ENCODE measurements at places on chromosomes 2 and 18. TPM values are rescaled to one million over a fixed set of nuclear protein-coding genes. Genes with fewer than 3 reads are reported as not detected.

TTC21B gene
- 45.2 TPM for total RNA-seq

CPO gene
- total RNA-seq, result not detected

EFR3B gene
- 1.3 TPM for total RNA-seq

WNT10A gene
- under 0.01 TPM for total RNA-seq

AGXT gene
- total RNA-seq, result not detected

RUFY4 gene
- total RNA-seq, result not detected

PLCL1 gene
- total RNA-seq, result 0.51 TPM

MFF gene
- 64.2 TPM for total RNA-seq

ARHGEF33 gene
- total RNA-seq, result 0.34 TPM

FOXD4L1 gene
- 0.17 TPM for total RNA-seq

FEV gene
- total RNA-seq, result not detected

DNA sequence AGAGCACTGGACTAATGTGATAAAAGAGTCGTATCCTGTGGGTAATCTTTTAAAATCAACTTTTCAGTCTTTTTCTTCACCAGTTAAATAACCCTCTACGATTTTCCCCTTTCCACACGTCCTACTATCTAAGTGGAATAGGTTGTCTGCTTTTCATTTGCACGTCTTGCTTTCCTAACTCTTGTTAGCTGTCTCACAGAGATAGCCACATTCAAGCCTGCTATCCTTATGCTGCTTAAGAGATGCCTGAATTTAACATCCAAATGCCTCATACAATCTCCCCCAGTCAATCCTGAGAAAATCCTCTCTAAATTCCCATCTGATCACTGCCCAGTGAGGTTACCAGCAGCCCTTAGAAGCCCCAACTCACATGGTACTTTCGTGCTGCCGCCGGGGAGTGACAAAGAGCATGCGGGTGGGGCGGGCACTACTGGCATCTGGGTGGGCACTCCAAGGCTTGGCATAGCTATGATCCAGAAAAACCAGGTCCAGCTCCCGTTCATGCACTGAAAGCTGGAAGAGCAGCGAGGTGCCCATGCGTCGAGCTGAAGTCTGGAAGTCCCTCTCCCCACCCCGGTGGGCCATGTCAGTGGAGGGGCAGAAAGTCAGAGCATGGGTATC lies 1.5 kb downstream of the KANSL3 start:
- DNase-seq, result peak; percentile 19

DNA sequence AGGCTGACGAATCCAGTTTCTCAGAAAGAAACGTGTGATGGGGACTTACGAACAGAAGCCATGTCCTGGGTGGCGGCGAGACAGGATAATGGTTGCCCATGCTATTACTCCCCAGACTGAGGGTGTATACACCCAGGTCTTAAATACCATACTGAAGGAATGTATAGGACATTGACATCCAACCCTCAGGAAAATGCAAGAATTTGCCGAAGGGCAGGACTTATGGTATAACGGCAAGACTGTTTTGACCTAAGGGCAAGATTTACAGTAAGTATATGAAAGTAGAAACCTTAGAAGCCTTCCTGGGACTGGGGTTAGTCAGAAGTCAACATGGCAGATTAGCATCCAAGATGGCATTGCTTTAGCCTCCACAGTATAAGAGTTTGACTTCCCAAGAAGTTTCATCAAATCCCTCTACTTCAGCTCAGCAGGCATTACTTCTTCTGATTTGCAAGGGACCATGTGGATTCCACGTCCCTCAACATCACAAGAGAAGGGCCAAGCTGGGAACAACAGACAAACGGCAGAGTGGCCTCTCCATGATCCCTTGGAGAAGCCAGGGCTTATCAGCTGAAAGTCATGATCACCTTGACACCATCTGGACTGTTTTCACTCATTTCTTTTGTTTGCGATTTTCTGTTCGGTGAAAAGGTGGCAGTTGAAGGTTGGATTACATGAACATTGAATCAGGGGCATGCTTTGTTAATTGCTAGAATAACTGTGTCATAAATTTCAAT lies 21.1 kb downstream of the ST3GAL5 start:
- no peak for DNase-seq

- DNase-seq, result no peak
These were observed 7.3 kb upstream of the NR4A2 start for GRCh38 chr2:156339865-156340264.

- peak; percentile 83 for DNase-seq
These were observed 55.5 kb downstream of the PIGN start for GRCh38 chr18:62131301-62131909.

GRCh38 chr2:180359522-180360282 lies 352.6 kb upstream of the CWC22 start:
- DNase-seq, result no peak

- DNase-seq, result peak; percentile 53
These were observed 41.1 kb downstream of the LDAH start for GRCh38 chr2:20781656-20782265.

GRCh38 chr2:1767939-1768691 lies 23.8 kb upstream of the PXDN start:
- no peak for DNase-seq

DNA sequence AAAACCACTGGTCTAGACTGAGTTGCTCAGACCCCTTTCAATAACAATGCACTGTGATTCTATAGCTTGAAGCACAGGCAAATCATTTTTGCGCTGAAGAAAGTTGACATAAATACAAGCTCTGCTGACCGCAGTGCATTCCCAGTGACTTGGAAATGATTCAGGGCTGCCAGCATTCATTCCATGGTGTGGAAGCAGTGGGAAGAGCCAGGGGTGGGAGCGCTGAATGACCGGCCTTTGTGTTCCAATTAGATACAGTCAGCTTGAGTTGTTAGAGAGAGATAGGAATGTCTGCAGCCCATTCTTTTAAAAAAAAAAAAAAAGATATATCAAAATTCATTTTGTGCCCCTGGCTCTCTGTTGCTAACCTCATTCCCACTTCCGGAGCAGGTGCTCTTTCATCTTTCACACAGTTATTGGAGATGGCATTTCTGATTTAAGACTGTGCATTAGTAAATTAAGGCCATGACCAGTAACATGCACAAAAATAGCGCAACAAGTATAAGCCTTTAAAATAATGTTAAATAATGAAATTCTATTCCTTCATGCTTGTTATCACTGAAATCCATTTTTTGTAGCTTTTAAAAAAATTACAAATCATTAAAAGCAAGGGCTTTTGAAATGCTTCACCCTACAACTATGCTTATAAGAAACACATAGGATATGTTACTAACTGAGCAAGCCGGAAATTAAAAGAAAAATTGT lies 59.4 kb upstream of the CTLA4 start:
- DNase-seq, result peak; percentile 89

GRCh38 chr2:208466151-208466919 lies 59.7 kb downstream of the PTH2R start:
- peak; percentile 47 for DNase-seq

GRCh38 chr18:76558881-76559667 lies 64.0 kb upstream of the ZNF516 start:
- no peak for DNase-seq

GRCh38 chr18:52242711-52243110 lies 97.3 kb upstream of the DCC start:
- DNase-seq, result no peak

DNA sequence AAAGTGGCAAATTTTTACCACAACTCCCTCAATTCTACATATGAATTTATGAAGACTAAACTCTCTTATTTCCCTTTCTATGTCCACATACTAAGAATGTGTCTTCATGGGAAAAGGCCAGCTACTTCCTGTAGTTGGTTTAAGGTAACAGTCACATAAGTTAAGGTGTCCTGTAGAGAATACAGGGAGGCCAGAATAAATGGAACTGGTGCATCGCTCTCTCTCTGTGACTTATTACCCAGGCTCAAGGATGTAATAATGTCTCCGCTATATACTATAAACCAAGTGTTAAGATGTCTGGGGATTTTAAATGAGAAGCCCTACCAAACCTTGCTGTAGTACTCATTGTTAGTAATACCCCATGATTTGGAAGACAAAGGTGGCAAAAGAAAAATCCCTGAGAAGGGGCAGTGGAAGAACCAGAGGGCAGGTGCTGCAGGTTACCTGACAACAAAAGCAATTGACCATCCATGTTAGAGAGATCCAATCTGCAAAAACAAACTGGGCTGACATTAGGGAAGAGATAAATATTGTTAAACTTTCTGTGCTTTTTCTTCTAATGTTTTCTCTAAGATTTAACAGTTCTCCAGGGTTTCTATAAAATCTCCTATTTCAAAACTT lies 372.8 kb downstream of the TMX3 start:
- DNase-seq, result no peak

GRCh38 chr2:109619032-109619615 lies 5.0 kb downstream of the SOWAHC start:
- no peak for DNase-seq

DNA sequence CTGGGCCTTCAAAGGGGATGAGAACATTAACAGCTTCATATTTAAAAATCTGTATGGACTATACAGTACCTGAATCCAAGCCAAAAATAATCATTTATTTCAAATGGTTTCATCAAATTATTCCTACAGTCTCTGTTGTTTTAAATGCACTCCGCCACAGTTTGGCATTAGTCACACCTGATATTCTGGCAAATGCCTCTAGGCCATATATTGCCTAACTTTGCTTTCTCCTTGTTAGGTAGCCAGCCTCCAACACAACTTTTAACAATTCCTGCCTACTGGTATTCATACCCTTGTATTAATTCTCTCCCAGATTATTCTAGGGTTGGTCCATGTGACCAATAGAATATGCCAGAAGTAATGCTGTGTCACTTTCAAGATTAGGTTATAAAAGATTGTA lies 146.6 kb upstream of the FANCL start:
- no peak for DNase-seq
